ENCODE measurements at places on chromosomes 4 and X. TPM values are rescaled to one million over a fixed set of nuclear protein-coding genes. Genes with fewer than 3 reads are reported as not detected.

The MAPK10 gene
- 1.6 TPM for polyA plus RNA-seq

The HSFX3 gene
- 0.48 TPM for polyA plus RNA-seq

The VSIG1 gene
- not detected for polyA plus RNA-seq

DNA sequence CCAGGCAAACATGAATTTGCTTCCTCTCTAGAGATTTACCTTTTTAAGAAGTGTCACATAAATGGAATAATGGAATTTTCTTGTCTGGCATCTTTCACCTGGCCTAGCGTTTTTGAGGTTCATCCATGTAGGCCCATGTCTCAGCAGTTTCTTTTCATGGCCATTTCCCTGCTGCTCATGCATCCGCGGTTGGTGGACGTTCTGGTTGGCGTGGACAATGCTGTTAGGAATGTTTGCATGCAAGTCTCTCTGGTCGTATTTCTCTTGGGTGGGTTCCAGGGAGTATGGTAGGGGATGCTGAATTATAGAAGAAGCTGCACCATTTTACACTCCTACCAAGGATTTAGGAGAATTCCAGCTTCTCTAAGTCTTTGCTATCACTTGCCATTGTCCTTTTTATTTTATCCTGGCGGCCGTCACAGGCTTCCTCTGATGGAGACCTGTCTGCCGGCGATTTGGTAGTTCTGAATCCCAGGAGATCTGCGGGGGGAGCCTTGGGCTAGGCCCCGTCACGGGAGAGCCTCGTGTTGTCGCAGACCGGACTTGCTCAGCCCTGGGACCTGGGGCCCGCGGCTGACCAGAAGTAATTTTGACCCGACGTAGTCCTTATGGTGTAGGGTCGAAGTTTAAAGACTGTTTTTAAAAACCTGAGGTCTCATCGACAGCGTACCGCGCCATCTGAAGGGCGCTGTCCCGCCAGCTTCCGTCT, 56.9 kb upstream of the TADA2B start:
- no peak for DNase-seq

GRCh38 chrX:104113222-104113965, 1.1 kb downstream of the ZCCHC18 start:
- peak; percentile 21 for DNase-seq

DNA sequence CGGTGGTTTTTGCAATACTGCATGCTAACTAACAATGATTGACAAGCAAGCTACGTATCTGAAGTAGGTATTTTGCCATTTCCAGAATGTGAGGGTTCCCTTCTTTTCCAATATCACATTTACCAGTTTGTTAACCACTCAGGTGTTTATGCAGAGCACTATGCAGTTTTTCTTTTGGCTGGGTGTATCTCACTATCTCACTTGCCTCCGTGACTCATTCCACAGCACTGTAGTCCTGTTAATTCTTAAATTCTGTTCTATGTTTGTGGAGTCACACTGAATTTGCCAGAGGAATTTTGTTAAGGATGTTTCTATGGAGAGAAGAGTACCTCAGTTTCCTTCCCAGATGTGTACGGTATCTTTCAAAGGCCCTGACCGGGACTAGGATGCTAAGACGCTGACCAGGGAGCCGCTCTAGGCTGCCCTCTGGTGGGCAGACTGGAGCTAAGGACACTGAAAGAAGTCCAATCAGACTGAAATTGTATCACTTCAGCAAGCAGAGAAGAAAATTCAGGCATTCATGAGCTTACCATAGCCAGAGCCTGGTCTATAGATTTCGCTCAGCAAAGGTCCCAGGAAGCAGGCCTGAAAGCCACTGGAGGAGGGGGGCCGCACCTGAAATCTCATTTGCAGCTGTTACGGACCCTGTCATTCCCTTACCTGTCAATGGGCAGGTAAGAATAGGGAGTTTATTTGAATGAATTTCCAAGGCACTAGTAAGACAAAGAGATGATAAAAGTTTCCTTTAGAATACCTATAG, 388.4 kb upstream of the SPOCK3 start:
- peak; percentile 39 for DNase-seq

GRCh38 chr4:7581477-7581876, 146.7 kb upstream of the PSAPL1 start:
- peak; percentile 50 for DNase-seq

DNA sequence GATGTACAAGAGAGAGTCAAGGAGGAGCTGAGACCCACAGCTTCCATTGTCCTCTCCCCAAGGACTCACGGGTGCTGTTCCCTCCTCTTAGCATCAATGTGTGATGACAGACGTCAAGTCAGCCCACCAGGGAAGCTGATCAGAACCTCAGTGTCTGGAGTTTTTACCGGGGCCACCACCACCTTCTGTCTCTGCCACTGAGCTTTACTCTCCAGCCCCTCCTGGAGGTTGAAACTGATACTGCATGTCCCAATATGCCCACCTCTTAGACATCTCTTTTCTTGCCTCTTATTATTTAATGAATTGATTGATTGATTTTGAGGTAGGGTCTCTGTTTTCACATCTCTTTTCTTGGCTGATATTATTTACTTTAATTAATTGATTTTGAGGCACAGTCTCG, 10.3 kb upstream of the AKAP17A start:
- DNase-seq, result no peak

DNA sequence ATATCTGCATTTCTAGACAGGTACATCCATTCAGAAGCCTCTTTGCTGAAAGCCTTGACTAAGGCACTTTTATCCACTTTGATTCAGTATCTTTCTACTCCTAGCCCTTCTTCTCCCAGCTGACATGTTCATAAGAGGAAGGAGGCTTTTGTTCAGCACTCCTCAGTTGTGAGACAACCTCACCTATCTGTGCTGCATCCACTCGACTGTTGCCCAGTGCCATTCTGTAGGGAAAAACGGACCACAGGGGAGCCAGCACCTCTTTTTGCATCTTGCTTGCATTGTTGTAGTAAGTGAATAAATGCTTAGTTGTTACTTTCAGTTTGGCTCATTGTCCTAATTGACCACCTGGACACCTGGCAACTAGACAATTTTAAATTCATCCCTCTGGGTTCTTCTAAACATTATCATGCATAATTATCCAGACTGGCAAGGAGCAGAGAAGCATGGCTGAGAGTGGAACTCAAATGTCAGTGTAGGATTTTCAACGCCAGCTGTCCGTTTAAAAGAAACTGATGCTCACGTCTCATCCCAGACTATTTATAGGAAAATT, 83.8 kb upstream of the BOD1L1 start:
- DNase-seq, result no peak

GRCh38 chrX:42930071-42930470, 152.1 kb upstream of the PPP1R2C start:
- no peak for DNase-seq

DNA sequence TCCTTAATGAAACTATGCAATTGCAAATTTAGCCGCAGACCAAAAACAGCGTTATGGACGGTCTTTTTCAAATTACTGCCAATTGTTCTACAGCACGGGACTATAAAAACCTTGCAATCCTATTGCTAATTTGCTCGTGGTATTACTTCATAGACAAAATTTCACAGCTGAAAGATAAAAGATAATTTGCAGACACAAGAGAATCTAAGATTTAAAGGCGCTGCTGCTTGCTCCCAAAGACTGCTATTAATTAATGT, 1.4 kb upstream of the CAMK2D start:
- no peak for DNase-seq

DNA sequence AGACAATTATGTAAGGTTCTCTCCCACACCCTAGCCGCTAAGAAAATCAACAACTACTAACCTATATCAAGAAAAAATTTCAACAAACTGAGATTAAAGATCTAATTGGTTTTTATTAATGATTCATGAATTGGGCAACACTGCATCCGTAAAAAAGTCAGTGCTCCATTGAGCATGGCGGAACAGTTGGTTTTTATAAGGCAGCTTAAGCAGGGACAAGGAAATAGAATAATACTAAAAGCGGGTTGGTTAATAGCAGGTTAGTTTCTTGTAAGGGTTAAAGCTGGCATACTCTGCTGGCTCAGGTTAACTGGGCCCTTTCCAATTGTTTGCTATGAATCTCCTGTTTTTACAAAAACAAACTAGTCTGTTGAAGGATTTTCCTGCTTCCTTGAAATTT, 202.3 kb upstream of the RASGEF1B start:
- DNase-seq, result no peak

GRCh38 chr4:8019396-8020365, 80.0 kb upstream of the AFAP1 start:
- DNase-seq, result no peak

- no peak for DNase-seq
Observed at GRCh38 chr4:28241021-28241420, 1380.4 kb downstream of the STIM2 start.

GRCh38 chrX:6226596-6227452, 1.8 kb downstream of the NLGN4X start:
- no peak for DNase-seq

DNA sequence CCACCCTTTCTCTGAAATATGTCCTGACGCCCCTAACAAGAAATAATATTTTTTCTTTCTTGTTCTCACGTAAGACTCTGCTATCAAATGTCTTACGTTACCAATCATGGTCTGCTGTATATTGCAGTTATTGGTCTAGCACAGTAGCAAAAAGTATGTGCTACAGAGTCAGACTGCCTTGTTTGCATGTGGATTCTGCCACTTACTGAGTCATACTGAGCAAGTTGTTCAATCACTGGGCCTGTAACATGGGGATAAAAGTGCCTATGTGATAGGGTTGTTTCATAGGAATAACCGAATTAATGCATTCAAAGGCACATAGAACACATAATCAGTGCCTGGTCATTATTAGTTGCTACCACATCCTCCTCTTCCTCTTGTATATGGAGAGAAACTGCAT, 14.1 kb downstream of the RPGR start:
- no peak for DNase-seq

GRCh38 chrX:44675362-44676024, 132.8 kb upstream of the FUNDC1 start:
- DNase-seq, result peak; percentile 52

- no peak for DNase-seq
Observed at GRCh38 chr4:40214661-40215418, 18.0 kb downstream of the RHOH start.

Data from muscle of arm (tissue), 14 donors.